Thoracic aorta (tissue), 2 donors: ENCODE measurements at places on chromosomes 16 and 17.

DNA sequence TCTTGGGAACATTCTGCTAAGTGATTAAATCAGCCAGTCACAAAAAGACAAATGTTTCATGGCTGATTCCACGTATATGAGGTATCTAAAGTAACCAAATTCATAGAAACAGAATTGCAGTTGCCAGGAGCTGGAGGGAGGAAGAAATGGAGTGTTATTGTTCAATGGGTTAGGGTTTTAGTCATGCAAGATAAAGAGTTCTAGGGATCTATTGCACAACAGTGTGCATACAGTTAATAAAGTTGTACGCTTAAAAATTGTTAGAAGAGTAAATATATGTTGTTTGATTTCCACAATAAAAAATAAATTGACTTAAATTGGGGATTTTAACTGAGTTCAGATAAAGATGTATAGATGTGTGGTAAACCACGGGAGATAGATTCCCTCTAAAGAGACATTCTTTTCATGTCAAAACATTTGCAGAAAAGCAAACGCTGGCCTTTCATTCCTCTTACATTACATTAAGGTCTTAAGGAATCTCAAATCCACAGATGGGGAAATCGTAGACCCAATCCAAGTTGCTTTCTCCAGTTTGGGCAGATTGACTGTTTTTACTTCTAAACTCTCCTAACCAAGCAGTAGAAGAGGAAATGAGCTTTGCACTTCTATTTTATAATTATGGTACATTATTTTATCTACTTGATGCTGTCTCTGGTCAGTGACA is 4.6 kb downstream of the PRDM7 start:
- DNase-seq, result no peak

GRCh38 chr17:77807051-77807745 is 151.3 kb upstream of the TNRC6C start:
- no peak for DNase-seq

- DNase-seq, result no peak
Observed at GRCh38 chr16:78609402-78610274, 510.2 kb downstream of the WWOX start.

DNA sequence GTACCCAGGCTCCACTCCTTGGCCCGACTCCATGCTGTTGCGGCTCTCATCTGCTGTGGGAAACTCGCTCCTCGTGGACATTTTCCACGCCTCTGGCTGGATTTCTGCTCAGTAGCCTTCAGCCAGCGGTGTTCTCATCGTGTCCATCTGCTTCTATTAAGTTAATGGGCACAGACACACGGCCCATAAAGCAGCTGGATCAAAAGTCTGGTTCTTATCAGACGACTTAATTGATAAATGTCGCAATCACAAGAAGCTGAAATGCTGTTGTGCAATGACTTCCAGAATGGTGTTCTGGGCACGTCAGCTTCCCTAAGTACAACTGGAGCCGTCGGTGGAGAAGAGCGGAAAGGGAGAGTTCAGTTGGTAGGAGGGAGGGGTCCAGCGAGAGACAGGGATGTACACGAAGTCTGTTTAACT is 211.7 kb upstream of the CHMP6 start:
- no peak for DNase-seq

DNA sequence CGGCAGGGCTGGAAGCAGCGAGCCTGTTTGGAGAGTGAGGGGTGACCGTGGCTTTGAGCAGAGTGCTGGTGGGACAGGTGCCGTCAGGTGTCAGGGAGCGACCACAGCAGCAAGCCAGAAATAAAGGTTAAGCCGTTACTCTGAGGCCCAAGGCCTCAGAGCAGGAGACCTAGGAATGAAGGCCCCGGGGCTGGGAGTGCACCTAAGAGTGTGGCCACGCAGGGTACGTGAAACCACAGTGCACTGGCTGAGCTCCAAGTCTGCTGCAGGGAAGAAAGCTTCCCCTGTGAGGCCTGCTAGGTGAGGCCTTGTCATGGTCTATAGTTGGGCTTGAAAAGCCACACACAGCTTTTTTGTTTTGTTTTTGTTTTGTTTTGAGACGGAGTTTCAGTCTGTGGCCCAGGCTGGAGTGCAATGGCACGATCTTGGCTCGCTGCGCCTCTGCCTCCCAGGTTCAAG is 8.7 kb downstream of the CLUAP1 start:
- DNase-seq, result no peak

DNA sequence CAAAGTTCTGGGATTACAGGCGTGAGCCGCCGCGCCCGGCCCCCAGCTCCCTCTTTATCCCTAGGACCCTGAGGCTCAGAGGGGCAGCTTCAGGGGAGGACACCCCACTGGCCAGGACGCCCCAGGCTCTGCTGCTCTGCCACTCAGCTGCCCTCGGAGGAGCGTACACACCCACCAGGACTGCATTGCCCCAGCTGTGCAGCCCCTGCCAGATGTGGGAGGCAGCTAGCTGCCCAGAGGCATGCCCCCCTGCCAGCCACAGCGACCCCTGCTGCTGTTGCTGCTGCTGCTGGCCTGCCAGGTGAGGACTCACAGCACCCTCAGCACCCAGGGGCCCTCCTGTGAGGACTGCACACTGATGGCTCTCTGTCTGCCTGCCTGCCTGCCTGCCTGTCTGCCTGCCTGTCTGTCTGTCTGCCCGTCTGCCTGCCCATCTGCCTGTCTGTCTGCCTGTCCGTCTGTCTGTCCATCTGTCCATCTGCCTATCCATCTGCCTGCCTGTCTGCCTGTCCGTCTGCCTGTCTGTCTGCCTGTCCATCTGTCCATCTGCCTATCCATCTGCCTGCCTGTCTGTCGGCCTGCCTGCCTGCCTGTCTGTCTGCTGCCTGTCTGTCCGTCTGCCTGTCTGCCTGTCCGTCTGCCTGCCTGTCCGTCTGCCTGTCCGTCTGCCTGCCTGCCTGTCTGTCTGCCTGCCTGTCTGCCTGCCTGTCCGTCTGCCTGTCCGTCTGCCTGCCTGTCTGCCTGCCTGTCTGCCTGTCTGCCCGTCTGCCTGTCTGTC is 5.0 kb downstream of the GCGR start:
- no peak for DNase-seq

DNA sequence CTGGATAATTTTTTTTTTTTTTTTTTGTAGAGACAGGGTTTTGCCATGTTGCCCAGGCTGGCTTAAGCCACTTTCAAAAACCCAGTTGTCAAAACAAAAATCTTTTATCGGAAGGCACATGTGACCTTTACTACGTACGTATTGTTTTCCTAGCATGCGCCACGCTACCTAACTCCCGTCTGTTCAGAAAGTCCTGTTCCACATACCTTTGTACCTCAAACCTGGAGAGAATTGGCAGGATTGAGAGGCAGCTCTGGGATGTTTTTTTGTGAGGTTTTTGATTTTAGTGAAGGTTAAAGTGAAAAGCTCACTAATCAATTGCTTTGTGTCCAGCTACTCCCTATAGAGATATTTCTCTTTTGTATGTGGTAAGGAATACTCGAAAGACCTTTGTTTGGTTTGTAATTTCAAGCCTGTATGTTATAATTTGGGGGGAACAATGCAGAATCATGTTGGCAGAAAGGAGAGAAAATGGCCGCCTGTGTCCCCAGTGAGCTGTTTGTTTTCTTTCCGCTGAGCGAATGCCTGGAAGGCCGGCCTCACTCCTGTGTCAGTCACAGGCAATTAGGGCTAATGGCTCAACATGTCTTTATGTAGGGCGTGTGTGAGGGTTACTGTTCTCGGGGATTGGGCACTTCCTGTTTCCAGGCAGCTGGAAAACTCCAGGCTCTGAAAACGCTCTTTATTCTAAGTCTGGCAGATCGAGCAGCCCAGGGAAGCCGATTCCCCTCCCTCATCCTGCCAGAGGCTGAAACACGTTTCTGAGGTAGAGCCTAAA is 60.8 kb upstream of the CLEC18A start:
- DNase-seq, result peak; percentile 36

DNA sequence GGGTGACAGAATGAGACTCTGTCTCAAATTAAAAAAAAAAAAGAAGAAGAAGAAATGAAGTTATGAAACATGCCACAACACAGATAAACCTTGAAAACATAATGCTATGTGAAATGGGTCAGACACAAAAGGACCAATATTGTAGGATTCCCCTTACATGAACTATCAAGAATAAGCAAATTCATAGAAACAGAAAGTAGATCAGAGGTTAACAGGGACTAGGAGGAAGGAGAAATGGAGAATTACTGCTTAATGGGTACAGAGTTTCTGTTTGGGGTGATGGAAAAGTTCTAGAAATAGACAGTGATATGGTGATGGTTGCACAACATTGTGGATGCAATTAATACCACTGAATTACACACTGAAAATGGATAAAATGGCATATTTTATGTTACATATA is 16.3 kb downstream of the RANBP10 start:
- no peak for DNase-seq

GRCh38 chr17:19574956-19575355 is 41.3 kb downstream of the SLC47A1 start:
- no peak for DNase-seq

- no peak for DNase-seq
Observed at GRCh38 chr17:75032720-75033280, 14.0 kb downstream of the ATP5PD start.

DNA sequence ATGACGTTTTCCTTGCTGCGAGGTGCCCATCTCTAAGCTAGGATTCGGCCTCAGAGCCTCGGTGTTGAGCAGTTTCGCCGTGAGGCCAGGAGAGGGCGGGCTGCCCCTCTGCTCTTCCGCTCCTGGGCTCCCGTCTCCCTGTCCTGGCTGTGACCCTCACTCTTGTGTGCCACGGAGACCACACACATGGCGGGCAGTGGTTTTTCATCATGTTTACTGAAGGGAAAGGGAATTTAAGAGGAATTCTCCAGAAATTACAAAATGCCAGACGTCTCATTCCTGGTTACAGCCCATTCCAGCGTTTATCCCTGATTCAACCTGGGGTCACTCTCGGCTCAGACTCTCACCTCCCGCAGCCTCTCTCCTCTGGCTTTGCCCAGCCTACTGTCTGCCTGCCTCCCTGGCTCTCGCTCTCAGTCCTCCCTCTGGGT is 96.8 kb upstream of the ELAC2 start:
- DNase-seq, result no peak

DNA sequence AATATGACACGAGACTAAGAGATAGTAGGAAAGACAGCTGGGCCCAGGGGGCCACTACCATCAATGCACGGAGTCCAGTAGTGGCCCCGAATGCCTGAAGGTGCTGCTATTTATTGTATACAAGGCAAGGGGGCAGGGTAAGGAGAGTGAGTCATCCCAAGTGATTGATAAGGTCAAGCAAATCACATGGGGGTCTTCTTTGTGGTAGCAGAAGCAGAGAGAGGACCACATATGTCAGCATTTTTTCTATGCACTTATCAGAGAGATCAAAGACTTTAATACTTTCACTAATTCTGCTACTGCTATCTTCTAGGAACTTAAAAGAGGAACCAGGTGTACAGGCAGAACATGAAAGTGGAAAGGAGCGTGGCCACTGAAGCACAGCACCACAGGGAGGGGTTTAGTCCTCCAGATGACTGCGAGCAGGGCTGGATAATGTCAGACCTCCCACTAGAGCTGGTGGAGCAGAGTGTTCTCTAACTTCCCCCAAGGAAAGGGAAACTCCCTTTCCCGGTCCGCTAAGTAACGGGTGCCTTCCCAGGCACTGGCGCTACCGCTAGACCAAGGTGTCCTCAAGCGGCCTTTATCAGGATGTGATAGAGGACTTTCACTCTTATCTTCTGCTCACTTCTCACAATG is 26.4 kb upstream of the ARL4D start:
- no peak for DNase-seq

DNA sequence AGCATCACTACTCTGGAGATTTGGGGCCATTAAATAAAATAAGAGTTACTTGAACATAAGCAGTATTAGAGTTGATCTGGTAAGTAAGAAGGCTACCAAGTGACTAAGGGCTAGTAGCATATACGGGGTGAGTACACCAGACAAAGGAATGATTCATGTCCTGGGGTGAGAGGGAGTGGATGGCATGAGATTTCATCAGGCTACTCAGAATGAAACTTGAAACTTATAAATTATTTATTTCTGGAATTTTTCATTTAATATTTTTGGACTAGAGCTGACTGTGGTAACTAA is 2.3 kb downstream of the SLFN5 start:
- DNase-seq, result no peak

GRCh38 chr17:67635681-67636080 is 82.1 kb upstream of the NOL11 start:
- DNase-seq, result no peak

DNA sequence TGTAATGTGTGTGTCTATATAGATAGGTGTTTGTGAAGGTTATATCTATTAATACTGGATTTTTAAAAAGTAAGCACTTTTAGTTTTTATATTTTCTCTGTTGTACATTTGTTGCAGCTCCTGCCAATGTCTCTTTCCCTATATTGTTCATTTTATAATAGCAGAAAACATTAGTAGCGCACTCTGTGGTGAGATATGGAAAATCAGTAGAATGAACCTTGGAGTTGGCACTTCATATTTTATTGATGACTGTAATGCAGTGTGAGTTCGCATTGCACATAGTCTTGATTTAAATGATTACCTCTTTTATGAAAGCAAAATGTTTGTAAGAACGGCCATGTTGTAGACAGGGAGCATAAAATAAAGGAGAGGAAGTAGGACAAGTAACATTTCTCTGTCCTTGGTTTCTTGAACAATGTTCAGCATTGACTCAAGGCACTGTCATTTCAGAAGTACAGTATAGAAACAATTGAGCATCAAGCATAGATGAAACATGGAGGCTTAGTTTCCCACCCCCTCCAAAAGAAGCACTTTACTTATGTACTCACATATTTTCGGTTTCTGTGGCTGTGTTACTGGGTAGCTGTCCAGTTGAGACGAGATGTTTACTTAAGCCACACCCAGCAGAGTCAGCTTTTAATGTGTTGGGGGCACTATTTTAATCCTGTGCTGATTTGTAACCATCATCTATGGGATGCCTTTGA is 74.0 kb downstream of the TANC2 start:
- no peak for DNase-seq

- no peak for DNase-seq
Observed at GRCh38 chr16:80803339-80804055, 901 bp downstream of the CDYL2 start.

GRCh38 chr16:81810361-81810760 is 31.3 kb downstream of the PLCG2 start:
- no peak for DNase-seq

GRCh38 chr16:69316595-69317034 is 5.5 kb downstream of the VPS4A start:
- DNase-seq, result no peak

- DNase-seq, result no peak
Observed at GRCh38 chr16:61813339-61813738, 222.9 kb downstream of the CDH8 start.
